ENCODE measurements at places on chromosomes 11 and 22. TPM values are rescaled to one million over a fixed set of nuclear protein-coding genes. Genes with fewer than 3 reads are reported as not detected.

DNA sequence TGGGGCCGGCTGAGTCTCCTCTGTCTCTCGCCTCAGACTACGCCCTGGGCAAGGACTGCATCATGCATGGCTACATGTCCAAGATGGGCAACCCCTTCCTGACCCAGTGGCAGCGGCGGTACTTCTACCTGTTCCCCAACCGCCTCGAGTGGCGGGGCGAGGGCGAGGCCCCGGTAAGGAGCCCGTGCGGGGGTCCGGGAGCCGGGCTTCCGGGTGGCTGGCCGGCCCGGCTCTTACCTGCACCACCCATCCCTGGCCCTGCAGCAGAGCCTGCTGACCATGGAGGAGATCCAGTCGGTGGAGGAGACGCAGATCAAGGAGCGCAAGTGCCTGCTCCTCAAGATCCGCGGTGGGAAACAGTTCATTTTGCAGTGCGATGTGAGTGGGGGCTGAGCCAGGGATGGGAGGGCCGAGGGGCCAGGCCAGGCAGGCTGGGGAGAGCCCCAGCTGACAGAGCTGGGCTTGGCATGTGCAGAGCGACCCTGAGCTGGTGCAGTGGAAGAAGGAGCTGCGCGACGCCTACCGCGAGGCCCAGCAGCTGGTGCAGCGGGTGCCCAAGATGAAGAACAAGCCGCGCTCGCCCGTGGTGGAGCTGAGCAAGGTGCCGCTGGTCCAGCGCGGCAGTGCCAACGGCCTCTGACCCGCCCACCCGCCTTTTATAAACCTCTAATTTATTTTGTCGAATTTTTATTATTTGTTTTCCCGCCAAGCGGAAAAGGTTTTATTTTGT lies 4.1 kb upstream of the ANKRD13D start:
- DNase-seq: peak; percentile 62

GRCh38 chr11:79314906-79315689 lies 125.7 kb downstream of the TENM4 start:
- DNase-seq: no peak

DNA sequence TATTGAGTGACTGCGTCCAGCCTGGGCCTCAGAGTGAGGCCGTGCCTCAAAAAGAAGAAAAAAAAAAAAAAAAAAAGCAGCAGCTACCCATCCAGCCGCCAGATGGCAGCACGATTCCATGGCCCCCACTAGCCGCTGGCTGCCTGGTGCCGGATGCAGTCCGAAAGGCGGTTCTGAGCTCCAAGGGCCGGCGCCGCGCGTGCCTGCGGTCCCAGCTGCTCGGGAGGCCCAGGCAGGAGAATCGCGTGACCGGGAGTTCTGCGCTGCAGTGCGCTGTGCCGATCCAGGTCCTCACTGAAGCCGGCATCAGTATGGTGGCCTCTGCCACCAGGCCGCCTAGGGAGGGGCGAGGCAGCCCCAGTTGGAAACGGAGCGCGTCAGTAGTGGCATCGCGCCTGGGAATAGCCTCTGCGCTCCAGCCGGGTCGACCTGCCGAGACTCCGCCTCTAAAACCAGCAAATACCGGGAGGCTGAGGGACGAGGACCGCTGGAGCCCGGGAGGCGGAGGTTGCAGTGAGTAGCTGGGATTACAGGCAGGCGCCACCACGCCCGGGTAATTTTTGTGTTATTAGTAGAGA lies 19.3 kb downstream of the SCARF2 start:
- peak; percentile 92 for DNase-seq

GRCh38 chr11:57386178-57386940 lies 4.1 kb downstream of the PRG2 start:
- no peak for DNase-seq

DNA sequence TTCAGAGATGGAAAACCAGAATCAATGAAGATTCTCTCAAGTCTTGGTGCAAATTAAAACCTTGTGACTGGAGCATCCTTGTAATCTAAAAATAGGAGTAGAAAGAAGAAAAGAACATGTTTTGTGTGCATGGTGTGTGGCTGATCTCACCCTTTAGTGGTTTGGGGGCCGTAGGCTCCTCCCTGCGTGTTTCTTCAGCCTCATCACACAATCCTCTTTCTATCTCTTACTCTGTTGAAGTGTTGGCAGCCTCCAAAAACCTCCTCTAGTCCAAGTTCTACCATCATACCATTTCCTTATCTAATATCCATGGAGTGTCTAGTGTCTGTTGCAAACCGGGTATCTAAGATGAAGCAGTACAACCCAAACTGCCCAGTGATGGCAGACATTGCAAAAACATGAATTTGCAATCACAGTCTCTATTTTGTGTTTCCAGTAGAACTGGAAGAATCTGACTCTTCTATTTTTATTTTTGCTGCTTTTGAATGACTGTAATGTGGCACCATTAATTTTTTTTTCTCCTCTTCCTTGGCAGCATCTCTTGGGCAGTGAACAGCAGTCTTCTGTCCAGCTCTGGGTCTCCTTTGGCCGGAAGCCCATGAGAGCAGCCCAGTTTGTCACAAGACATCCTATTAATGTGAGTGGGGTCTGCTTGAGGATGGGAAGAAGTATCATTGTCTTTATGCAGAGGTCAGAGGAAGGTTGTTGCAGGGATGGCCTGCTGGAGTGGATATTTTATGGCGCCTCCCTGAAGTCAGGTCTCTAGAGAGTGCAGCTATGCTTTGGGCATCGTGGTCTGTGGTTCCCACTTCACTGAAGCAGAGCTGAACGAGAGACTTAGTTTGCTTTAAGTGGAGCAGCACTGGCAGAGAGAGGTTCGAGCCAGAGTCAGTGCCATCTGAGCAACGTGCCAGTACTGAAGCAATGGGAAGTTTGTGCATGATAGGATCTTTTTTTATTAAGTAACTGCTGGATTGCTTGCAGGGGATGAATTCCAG lies 60.0 kb upstream of the SORL1-AS1 start:
- DNase-seq: no peak

Gene MMP12
- 0.75 TPM for total RNA-seq

Gene MOGAT2
- not detected for total RNA-seq

Gene PKDREJ
- not detected for total RNA-seq

Gene SCGB1D1
- not detected for total RNA-seq

Gene SCUBE1
- total RNA-seq: 36.0 TPM
